NCI-H2081 treated with DMSO at 0.1 percent for 48 hours (cell line): ENCODE measurements at places on chromosomes 1 and 21.

- DNase-seq = no peak
Measured at GRCh38 chr1:29601021-29601420, 364.7 kb downstream of the PTPRU start.

DNA sequence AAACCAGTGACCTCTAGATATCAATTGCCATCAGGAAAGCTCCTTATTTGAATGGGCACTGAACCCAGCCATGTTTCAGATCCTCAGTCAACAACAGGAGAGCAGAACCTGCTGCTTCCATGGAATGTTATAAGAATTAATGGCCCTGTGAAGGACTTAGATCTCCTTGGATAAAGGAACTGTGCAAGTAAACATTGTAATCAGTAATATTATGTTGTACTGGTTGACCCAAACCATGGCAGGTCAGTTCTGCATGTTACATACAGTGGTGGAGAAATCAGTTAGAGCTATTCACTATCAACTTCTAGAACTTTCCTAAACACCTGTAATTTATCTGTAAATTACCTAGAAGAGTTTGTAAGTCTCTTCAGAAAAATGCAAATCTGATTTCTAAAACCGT, 11.2 kb upstream of the CLDN8 start:
- no peak for DNase-seq

DNA sequence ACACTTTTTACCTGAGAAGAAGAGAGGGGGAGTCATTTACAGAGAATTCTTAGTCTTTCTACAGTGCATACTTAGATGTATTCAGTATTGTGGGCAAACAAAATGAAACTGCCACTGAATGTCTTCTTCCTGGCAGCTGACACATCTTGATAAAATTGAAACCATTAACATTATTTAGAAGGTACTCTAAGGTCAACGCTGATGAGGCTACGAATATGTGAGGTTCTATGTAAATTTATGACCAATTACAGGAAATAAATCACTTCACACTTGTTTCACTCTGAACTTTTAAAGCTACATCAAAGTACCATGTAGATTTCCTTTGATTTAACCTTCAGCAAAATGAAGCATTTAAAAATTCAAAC, 51.3 kb upstream of the GFI1 start:
- no peak for DNase-seq

- no peak for DNase-seq
Measured at GRCh38 chr1:209526137-209526536, 57.4 kb upstream of the CAMK1G start.

- no peak for DNase-seq
Measured at GRCh38 chr1:6110326-6110725, 64.6 kb downstream of the KCNAB2 start.

GRCh38 chr1:28579401-28579800, 12.7 kb upstream of the RAB42 start:
- no peak for DNase-seq

- DNase-seq = no peak
Measured at GRCh38 chr1:34331020-34331926, 154.6 kb downstream of the C1orf94 start.

DNA sequence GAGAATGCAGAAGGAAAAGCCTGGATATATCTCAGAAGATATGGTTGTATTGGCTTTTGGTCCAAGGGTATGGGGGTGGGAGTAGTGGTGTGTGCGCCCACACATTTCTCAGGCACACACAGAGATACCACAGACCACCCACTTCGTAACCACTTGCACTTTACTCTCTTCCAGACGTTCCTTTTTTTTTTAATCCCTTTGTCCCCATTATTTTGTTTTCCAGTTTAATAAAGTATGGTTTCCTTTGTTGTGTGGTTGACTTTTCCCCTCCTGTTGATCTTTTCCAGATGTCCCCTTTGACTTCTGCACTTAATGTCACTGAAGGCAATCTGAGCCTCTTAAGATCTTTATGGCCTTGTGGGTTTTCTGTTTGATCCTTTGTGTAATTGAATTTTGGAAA, 10.5 kb upstream of the TARS2 start:
- DNase-seq = no peak

- DNase-seq = no peak
Measured at GRCh38 chr1:181160998-181161870, 72.7 kb downstream of the IER5 start.

DNA sequence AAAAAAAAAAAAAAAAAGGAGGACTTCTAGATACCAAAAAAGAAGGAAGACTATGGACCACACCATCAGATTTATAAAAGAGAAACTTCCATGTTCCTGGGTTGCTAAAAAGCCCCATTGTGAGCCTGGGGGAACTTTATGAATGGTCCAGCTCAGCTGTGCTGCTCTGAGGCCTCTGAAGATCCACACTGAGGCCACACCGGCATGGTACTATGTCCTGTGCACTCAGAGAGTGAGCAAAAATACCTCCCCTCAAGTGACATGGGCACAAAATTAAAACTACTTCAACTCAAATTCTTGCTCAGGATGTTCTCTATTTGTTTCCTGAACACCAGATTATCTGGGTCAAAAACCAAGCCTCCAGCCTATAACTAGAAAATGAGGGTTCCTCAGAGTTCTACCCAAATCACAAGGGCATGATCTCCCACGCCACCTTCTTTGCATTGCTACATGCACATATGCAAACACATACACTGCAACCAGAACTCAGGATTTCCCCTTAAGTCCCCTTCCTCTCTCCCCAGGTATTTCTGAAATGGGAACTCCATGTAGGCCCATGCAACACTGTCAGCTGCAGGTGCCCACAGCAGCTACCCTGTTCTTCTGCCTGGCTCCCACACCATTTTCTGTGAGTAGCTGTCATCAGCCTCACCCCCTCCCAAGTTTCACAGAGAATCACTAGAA, 94.4 kb downstream of the SH3GLB1 start:
- no peak for DNase-seq

- no peak for DNase-seq
Measured at GRCh38 chr1:115230281-115230680, 107.8 kb downstream of the NGF start.

DNA sequence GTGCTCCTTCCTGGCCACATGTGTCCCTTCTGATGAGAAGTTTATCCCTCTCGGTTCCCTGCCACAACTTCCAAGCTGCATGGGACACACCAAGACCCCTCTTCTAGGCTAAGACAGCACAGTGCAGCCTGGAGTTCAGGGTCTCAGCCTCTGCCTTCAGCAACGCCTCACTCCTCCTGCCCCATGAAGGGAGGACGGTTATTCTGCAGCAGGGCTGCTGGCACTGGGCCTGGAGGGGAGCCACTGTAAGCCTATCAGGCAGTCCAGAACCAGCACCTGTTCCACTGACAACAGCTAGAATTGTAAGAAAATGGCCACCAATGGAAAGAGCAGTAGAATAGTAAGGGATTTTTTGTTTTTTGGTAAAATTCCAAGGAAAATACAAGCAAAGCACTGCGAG, 72.3 kb downstream of the GALNT2 start:
- DNase-seq = no peak

DNA sequence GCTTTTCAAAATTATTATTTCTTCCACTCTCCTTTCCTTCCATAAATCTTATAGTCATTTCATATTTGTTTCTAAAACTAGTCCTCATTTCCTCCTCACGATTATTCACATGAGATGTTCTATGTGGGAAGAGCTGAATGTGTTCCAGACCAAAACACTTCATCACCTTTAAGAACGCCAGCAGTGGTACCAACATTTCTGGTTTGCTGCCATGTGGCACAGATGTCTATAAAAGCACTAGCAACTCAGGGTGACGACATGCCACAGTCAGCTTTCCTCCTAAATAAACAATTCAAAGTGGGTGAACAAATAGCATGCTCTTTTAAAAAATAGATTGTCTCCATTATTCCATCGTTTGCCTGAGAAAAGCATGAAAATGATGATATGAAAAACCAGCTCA, 1217.8 kb upstream of the ADGRL2 start:
- DNase-seq = no peak

DNA sequence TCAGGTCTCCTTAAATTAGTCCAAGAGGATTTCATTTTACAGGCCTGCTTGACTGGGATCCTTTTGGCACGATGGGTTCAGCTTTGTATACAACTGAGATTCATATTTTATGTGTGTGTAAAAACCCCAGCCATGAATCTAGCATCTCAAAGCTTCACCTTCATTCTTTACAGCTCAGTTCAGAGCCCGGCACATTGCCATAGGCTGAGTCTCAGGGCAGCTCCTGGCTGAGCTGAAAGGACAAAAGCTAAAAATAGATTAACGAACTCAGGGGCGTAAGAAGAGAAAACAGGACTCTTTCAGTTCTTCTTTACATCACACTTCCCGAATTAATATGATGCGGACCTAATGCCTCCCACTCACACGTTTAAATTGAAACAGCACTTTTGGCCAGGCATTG, 262.8 kb upstream of the PBX1 start:
- DNase-seq = no peak

DNA sequence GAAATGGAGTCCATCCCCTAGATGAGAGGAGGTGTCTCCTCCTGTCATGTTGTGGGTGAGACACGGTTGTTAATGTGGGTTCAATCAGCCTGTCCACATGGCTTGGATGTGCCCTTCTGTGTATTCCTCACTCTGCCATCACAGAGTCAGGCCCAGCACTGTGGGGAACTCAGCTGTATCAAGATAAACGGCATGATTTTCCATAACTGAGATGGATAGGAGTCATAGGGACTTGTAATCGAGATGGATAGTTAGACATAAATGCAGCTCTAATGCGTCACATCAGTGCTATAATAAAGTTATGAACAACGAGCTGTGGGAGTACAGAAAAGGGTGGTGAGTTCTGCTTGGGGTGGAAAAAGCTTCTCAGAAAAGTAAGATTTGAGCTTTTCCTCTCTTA, 152.9 kb downstream of the RWDD3 start:
- DNase-seq = no peak

- no peak for DNase-seq
Measured at GRCh38 chr1:74714429-74715235, 18.2 kb downstream of the CRYZ start.

GRCh38 chr1:203289281-203289981, 15.9 kb upstream of the BTG2 start:
- DNase-seq = no peak

DNA sequence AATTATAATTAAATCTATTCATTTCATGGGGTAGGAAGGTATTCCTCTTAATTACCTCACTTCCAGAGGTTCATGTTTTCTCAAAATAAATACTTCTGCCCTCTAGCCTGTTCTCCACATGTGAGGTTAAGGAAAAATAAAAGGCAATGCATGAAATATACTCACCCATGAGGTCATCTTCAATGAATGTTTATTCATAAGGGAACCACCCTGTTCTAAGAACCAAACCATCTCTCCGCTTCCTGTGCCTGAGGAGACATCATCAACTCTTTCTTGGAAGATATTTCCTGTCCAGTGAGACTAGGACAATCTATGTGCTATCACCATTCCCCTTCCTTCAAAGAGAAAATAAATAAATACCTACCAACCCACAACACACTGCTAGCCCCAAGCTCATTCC, 513.7 kb upstream of the PLXNA2 start:
- no peak for DNase-seq

DNA sequence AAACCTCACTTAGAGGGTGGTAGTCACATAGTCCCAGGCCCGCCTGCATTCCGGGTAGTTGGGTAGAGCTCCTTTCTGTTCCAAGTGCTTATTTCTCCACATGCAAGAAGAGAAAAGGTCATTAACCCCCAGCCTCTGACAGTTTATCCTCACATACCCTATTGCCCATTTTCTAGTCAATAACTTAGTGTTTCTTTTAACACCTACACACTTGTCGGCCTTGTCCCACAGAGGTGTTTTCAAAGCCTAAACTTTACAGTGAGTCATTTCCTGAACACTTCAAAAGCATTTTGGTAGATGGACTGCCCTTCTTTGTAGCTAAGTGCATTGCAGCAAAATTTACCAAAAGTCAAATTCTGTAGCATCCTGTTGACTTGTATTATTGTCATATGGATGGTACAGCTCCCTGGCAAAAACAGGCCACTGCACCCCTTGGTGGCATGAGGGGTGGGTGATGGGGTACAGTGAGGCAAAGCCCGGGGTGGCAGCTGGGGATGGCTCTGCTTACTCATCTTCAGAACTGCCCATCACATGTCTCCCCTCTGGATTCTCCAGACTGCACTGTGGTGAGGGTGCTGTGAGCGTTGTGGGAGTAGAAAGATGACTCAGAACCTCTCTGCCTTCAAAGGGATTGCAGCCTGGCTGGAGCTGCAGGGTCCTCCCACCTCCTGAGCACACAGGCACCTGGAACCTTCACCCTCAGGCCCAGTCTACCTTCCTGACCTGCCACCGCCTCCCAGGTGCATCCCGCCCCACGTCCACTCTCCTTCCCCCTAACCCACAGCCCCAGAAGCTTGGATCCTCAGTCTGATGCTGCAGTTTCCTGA, 45.8 kb upstream of the DMRTB1 start:
- DNase-seq = no peak

GRCh38 chr1:227562933-227563323, 428 bp upstream of the ZNF678 start:
- no peak for DNase-seq

- peak; percentile 39 for DNase-seq
Measured at GRCh38 chr1:151047591-151047924, at the start of gene C1orf56. TSS of gene C1orf56 (plus strand) at chr1:151047751. CDS start at chr1:151047848, 97 bp downstream.

DNA sequence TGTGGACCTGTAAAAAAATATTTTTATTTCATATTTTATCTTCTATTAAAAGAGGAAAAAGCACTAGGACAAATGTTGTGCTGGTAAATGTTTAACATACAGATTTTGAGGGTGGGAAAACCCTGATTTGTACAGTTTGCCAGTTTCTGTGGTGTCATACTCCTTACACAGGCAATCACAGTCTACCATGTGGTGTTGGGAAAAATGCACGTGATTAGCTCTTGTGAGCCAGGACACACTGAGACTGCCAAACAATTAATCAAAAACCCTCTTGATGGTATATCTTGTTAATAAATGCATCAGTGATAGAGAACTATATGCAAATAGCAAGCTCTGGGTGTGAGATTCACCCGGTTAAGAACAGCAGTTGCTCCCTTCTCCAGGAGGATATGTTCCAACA, 136.5 kb upstream of the ZC3H11B start:
- no peak for DNase-seq

DNA sequence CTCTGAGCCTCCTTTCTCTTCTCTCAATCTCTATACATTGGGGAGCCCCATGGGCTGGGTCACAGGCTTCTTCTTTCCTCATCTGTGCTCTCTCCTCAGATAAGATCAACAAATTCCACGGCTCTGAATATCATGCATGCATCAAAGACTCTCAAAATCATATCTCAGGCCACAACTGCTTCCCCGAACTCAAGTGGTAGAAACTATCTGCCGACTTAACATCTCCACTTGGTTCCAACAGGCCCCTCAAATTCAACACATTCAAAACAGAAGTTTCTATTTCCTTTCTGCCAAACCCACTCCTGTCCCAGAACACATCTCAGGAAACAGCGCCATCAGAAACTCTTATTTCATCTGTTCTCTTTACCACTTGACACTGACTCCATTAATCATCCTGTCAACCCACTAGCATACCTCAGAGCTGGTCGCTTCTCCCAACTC, 16.7 kb downstream of the DDX59 start:
- DNase-seq = no peak

- DNase-seq = no peak
Measured at GRCh38 chr1:235597867-235598553, 51.6 kb downstream of the GNG4 start.
